Colonic mucosa (tissue), 4 donors: ENCODE measurements at places on chromosomes 13 and 19.

GRCh38 chr13:23923031-23923430, 25.7 kb upstream of the C1QTNF9B start:
- DNase-seq: no peak

GRCh38 chr19:42048992-42049391, 21.0 kb downstream of the GRIK5 start:
- DNase-seq: peak; percentile 64

DNA sequence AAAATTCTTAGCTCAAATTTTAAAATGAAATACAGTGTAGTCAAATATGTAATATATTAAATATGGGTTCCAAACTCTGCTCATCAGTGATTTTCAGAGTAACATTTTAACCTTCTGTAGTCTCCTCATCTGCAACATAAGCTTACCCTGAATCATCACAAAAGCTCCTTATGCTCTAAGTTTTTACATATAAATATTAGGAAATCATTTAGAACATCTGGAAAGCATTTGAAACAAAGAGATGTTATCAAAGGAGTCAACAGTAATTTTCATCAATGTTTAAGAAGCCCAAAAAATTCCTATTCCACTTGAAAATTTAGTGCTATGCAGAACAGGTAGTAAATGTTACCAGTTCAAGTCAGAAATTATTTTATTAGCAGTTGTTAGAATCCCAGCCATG, 224.7 kb downstream of the DCT start:
- DNase-seq: no peak

DNA sequence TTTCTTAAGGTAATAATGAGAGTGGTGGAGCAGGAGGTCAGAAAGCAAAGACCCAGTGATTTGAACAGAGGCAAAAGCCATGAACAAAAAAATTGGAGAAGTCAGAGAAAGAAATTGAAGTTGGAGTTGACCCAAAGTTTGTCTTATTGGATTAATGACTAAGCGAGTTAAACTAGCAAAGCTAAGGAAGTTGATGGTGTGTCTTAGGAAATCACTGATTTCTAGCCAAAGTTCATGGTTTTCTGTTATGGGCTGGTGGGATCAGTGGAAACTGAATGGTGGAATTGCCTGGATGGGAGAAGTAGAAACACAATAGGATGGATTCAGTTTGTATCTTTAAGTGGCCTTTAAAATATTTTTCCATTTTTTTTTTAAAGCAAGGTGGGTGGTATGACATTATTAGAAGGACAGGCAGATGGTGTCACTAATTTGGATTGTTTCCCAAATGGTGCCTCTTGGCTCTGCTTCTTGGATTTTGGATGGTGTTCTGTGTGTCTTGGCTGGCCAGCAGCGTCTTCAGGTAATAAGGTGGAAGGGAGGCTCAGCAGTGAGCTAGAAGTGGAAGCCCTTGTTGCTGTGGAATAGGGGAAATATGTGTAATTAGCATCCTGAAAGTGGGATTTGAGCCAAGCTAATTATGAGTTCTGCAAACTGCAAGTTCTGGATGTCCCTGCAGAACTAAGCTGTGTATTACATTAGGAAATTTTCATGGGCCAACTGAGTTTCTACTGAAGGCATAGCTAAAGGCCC, 302.9 kb downstream of the LMO7 start:
- DNase-seq: no peak

DNA sequence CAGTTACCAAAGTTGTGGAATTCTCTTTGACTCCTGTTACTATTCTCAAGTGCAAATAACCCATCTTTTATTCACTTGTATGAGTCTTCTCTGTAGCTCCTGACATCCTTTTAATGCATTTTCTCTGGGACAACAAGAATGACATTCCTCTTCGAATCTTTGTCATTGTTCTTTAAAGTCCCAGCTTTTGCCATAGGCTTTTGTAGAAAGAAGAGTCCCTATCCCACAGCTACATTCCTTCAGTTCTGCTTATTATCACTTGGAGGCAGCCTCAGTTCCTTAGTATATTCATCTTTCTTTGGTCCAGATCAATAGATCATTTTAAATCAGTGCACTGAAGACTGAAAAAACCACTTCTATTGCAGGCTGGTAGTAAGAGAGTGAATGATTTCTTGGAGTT, 560.2 kb downstream of the DACH1 start:
- no peak for DNase-seq

DNA sequence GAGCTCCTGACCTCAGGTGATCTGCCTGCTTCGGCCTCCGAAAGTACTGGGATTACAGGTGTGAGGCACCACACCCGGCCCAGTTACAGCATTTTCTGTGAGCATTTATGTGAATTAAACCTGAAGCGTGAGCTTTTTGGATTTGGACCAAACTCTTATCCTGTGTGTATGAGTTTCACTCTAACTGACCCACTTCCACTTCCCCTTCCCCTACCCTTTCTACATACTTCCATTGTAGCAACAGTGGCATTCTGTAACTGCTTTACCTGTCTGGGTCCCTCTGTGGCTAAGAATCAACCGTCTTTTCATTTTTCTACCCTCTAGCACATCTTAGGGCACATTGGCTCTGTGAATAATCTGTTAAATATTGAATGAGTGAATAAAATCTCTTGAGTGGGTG, 16.2 kb downstream of the FRY start:
- no peak for DNase-seq

- DNase-seq: no peak
Observed at GRCh38 chr19:46239193-46240024, 9.9 kb downstream of the IGFL1 start.
